ENCODE measurements at places on chromosomes 5 and 9.
A peak's percentile ranks its signal among the peaks of the same experiment; 100 is the strongest.

GRCh38 chr9:92535940-92536850 lies at the start of gene ECM2:
ECM2 (minus strand) TSS chr9:92535990; CDS start chr9:92522866, 13,124 bp downstream.
- DNase-seq, result no peak

DNA sequence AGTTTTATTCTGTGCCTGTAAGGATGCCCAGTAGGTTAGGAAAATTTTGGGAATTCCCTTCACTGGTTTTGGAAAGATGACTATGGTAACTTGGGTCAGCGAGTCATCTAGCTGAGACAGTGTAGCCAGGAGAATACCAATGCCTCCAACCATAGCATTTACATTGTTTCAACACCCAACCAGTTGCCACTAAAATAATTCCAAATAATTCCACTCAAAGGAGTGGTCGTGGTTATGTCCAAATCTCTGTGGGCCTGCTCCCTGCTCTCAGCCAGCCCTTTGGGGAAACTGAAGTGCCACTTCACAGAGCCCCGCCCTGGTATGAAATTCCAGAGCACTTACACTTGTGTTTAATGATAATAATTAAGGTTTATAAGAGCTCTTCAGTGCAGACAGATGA lies 310.5 kb downstream of the PLK2 start:
- no peak for DNase-seq

- no peak for DNase-seq
Measured at GRCh38 chr9:132430998-132431397, 21.0 kb downstream of the CFAP77 start.

GRCh38 chr5:81789033-81789432 lies 38.1 kb upstream of the SSBP2 start:
- no peak for DNase-seq

GRCh38 chr5:124798890-124799289 lies 52.5 kb upstream of the ZNF608 start:
- DNase-seq, result no peak

DNA sequence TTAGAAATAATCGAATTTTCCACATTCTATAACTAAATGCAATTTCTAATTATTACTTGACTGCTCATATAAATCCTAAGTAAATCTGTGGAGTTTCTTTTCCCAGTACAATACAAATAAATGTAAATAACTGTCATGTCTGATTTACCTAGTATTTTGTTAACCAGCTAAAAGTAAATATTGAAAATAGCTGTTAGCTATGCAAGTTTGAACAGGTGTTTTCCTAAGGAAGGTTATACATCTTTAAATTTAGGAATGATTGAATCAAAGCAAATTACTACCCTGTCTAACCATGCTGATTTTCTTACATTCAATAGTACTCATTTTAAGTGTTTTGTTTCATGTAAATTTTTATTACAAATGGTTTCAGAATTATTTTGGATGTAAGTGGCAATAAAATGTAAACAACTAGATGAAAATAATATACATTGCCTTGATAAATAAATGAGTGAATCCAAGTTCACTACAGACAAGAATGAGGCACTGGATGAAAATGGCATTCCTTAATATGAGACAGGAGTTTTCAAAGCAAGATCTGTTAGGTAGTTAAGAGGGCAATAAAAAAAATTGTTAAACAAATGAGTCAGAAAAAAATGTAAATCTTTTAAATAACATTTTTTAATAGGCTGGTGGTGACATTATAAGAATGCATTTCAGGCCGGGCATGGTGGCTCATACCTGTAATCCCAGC lies 15.8 kb downstream of the MCIDAS start:
- DNase-seq, result no peak

GRCh38 chr9:101727612-101728524 lies 10.6 kb downstream of the GRIN3A start:
- no peak for DNase-seq

- DNase-seq, result no peak
Measured at GRCh38 chr5:43798740-43799139, 195.8 kb downstream of the NNT start.

DNA sequence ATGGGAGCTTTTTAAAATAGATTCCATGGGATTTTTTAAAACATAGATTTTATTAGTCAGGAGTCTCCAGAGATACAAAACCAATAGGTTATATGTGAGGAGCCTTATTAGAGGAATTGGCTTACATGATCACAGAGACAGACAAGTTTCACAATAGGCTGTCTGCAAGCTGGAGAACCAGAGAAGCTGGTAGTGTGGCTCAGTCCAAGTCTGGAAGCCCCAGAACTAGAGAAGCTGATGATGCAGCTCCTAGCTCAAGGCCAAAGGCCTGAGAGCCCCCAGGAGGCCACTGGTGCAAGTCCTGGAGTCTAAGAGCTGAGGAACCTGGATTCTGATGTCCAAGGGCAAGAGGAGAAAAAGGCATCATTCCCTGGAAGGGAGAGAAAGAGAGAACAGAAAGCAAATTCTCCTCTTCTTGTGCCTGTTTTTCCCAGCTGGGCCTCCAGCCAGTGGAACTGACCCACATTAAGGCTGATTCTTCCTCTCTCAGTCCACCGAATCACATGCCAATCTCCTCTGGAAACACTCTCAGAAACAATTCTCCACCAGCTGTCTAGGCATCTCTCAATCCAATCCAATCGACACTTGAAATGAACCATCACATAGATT lies 59.3 kb downstream of the AHRR start:
- DNase-seq, result no peak

DNA sequence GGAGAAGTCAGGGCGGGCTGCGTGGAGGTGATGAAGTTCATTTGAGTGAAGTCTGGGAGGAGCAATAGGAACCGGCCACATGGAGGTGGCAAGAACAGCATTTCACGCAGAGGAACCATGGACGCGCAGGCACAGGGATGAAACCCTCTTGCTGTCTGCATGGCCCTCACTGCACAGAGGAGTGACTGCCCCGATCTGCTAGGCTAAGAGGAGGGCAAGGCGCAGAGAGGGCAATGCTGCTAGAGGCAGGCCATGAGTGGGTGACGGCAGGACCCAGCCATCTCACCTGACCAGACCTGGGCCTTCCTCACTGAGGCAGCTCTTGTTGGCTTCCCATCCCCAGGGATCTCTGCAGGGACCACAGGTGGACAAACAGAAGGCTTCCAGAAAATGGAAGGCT lies 90.3 kb downstream of the BARX1 start:
- DNase-seq, result no peak

- DNase-seq, result no peak
Measured at GRCh38 chr5:27290172-27290571, 251.8 kb upstream of the CDH9 start.

- peak; percentile 36 for DNase-seq
Measured at GRCh38 chr5:174751154-174752000, 27.0 kb downstream of the MSX2 start.

DNA sequence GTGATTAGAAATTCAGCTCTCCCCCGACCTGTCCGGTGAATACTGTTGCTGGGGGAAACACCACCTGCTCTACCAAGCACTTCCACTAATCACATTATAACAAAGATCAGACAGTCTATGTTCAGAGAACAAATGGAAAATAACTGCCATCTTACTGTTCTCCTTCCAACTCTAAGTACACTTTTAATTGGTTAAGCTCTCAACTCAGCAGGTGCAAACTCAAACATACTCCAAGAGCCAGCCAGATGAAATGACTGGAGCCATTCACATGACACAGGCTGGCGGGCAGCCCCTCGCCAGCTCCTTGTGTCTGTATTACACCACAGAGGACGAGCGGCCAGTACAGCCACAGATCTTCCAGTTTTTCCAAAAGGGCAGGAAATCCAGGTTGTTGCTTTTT lies 16.1 kb downstream of the LIFR start:
- DNase-seq, result peak; percentile 84

- DNase-seq, result no peak
Measured at GRCh38 chr5:14306329-14306815, 163.2 kb downstream of the TRIO start.

- DNase-seq, result no peak
Measured at GRCh38 chr5:76715736-76716455, at the start of gene F2R. F2R (plus strand) TSS chr5:76716126; CDS start chr5:76716308, 182 bp downstream.

DNA sequence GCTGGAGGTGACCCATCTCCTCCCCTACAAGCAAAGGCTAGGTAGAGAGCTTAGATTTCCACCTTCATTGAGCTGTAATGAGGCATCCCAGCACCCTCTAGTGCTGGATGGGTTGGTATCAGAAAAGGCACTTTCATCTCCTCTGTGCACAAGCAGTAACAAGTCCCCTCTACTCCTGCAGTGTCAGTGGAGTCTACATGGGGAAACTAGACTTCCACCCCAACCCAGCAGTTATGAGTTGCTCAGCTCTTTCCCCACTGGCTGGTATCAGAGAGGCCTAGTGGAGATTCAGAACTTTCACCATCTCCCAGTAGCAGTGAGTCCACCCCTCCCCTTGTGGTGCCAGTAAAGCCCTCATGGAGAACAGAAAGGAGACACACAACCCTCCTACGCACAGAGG lies 17.9 kb downstream of the FCN1 start:
- no peak for DNase-seq

- no peak for DNase-seq
Measured at GRCh38 chr5:62111428-62111827, 194.6 kb upstream of the KIF2A start.

- no peak for DNase-seq
Measured at GRCh38 chr5:143002459-143003327, 232.5 kb downstream of the ARHGAP26 start.
